WTC11 (cell line): ENCODE measurements at places on chromosomes 6 and 20.

- DNase-seq, result no peak
These were observed 17.8 kb upstream of the SLC16A10 start for GRCh38 chr6:111069382-111070104.

DNA sequence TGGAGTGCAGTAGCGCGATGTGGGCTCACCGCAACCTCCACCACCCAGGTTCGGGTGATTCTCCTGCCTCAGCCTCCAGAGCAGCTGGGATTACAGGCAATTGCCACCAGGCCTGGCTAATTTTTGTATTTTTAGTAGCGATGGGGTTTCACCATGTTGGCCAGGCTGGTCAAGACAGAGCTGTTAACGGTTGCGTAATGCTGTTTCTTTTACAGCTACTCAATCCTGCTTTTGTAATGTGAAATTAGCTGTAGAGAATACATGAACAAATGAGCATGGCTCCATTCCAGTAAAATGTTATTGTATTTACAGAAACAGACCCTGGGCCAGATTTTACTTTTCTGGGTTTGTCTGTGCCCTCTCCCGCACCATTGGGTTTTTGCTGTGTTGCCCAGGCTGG, 1.9 kb downstream of the PNLDC1 start:
- no peak for DNase-seq

- no peak for DNase-seq
These were observed 107.8 kb downstream of the RNGTT start for GRCh38 chr6:88855541-88856147.

DNA sequence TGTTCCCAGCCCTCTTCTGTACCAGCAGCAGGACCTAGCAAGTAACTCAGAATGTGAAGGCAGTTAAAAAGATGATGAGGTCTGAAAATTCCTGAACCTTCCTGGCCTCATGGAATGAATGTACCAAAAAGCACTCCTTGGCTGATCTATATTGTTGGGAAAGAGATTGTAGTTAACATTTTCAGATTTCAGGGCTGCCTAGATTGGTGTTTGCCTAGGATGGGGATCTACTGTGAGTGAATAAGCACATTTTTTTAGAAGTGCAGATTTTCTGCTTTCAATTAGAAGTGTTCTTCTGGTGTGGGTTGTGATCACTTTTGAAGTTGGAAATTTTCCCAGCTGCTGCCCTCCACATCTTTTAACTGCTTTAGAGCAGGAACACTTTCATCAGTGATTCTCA, 6.2 kb downstream of the MYLIP start:
- DNase-seq, result no peak

GRCh38 chr6:170178561-170179477, 112.1 kb downstream of the DLL1 start:
- DNase-seq, result no peak

DNA sequence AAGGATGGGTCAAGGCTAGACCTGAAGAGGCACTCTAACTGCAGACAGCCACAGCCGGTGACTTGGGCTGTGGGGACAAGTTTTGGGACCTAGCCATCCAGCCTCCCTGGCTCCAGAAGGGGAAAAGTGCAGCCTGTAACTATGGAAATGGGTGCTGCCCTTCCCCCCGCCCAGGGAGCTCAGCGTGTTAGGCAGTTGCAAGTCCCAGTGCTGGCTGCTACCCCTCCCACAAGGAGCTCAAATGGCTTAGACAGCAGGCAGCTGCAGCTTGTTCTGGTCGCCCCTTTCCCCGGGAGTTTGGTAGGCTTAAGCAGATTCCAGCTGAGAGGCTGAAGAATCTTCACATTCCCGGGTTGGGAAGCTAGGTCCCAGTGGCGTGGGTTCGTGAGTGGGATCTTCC, 162.6 kb downstream of the FAM83B start:
- peak; percentile 29 for DNase-seq

- no peak for DNase-seq
These were observed 731.9 kb upstream of the FLRT3 start for GRCh38 chr20:15069355-15069754.

GRCh38 chr6:149806127-149806526, 56.6 kb downstream of the PCMT1 start:
- DNase-seq, result no peak

- DNase-seq, result peak; percentile 44
These were observed 919.0 kb downstream of the KIF16B start for GRCh38 chr20:15654208-15654649.

GRCh38 chr20:53917145-53918019, 153.0 kb downstream of the BCAS1 start:
- no peak for DNase-seq

DNA sequence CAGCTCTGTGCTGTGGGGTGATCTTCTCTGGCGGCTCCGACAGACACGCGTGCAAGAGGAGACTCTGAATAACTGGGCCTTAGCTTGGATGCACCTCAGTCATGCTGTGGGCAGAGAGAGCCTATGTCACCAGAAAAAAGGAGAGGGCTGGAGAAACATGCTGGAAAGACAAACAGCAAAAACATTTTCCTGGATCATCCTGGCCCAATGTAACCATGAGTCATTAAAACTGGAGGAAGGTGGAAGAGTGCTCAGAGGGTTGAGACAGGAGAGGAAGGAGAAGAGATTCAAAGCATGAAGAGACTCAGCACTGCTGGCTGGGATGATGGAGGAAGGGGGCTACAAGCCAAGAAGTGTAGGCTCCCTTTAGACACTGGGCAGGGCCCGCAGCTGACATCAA, 292.0 kb downstream of the CDH26 start:
- no peak for DNase-seq

DNA sequence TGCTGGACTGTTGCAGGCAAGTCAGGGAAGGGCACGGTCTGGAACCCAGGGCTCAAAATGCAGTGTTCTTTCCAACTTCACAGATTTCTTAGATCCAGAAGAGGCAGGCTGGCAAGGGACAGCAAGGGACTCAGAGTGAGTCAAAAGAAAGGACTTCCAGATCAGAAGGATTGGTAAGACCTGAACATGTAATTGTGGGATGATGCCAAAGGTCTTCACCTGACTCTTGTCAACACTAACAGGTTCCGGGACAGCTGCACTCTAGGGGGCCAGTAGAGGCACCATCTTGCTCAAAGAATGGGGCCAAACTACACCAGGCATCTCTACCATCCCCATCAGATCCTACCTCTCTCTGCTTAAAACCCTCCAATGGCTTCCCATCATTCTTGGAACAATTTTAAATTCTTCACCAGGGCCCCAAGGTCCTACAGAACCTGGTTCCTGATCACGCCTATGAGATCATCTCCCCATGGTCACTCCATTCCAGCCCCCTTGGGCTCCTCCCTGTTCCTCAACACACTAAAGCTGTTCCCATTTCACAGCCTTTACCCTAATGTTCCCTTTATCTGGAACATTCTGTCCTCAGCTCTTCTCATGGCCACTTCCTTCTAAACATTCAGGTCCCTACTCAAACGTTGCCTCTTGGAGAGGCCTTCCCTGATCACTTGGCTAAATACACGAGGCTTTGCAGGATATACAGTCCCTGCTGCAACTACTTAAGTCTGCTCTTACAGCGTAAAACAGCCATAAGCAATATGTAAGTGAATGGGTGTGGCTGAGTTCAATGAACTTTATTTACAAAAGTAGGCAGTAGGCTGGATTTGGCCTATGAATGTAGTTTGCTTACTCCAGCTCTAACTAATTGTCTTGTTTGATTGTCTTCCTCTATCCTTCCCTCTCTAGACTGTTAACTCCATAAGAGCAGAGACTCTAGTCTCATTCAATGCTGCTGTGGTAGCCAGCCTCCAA, 29.6 kb upstream of the TTPAL start:
- DNase-seq, result no peak

DNA sequence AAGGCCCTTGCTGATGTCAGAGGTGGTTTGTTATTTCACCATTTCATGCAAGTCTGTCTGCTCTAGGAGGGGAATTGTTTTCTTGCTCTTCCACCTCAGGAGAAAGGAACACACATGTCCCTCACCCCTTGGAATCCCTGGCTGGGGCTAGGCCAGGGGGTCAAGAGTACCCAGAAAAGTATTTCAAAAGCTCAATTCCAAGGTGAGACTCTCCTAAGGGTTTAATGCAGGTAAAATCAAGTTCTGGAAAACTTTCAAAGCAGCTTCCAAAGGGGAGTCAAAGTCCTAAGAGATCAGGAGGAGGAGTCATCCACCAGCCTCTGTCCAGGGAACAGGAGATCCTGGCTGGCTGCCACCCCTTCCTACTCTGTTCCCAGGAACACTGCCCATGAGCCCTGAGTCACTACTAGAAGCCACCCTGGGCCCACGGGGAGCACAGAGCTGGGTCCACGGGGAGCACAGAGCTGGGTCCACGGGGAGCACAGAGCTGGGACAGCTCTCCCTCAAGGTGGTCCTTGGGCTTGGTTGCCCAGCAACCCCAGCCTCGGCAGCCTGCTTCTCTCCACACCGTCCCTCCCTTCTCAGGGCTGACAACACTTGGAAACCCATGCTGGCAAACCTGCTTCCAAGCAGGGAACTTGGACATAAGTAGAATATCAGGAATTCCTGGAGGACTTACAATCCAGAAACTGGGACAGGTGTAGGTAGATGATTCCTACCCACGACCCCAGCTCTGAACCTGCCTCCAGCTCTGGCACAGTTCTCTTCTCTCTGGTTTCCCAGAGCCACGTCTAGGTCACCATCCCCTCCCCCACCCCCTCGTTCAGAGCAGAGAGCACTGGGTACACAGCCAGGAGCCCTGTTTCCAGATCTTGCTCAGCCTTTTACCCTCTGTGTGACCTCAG, 35.3 kb upstream of the CDKN1A start:
- no peak for DNase-seq

- DNase-seq, result no peak
These were observed 19.0 kb downstream of the RRBP1 start for GRCh38 chr20:17663040-17663399.

GRCh38 chr6:142071981-142072380, 60.7 kb upstream of the GJE1 start:
- peak; percentile 46 for DNase-seq

DNA sequence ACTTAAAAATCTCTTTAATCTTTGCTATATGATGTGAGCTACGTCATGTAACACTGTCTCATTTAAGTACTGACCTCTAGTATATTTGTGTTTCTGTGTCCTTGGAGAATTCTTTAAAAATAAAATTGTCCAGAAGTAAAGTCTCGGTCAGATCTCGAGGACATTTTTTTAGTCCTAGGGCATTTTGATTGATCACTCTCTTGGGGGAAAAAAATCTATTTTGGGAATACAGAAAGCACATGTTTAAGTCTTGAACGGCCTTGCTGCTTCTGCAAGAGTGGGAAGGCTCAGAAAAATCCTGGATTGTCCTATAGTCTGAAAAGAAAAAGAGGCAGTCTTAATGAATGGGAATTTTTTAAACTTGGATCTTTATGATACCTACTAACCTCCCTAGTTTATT, 234.3 kb downstream of the UTRN start:
- no peak for DNase-seq

DNA sequence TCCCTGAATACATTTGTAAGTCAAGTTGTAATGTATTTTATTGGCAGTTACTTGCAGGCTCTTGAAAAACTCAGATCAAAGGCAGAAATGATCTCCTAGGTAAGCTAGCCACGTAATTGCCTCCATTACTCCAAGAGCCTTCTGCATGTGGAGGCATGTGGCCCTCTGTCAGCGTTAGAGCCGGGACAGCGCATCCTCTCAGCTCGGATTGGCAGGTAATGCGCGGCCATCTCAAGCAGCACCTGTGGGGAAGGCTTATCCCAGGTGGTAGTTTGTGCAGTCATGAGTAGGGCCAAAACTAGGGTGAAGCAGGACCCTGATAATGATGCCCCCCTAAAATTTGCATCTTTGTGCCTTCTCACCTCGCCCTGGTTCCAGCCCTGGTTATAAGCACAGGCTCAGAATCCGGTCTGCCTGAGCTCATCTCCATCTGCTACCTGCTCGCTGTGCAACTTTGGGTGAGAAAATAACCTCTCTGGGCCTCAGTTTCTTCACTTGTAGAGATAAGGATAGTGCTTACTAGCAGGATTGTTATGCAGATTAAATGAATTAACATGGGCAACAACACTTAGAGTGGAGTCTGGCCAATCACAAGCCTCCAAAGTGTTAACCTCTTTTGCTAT, 157.5 kb upstream of the PMEPA1 start:
- no peak for DNase-seq

DNA sequence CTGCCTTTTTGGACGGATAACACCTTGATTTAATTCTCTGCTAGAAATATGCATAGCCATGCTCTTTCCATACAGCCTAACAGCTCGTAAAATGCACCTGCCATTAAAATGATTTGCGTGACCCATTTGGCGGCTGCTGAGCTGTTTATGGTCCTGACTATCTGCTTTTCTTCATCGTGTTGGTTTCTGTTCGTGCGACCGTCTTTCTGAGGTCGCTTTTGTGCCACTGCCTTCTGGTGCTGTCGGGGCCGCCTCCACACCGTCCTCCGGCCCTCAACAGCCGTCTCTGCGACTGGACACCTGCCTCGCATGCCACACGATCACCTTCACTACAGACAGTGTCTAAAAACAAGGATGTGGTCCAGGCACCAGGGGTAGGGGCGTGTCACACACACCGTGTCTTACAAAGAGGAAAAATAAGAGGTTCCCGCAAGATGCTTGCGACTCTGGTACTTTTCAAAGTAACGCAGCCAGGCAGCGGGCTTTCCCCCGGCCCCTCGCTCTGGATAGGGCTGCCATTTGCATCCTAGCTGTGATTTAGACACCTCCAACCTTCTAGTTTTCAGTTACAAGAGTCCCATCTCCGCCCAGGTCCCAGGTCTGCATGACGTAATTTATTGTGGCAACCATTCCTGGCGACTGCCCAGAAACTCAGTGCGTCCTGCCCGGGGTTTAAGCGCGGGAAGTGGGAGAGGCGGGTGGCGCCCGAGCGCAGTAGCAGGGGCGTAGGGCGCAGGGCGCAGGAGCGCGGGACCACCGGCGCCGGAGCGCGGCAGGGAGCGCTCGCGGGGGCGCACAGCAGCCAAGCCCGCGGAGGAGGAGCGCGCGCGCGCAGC, at the start of gene STMND1:
TSS of gene STMND1 (plus strand) at position 629 of the 836 bp plus-strand sequence. CDS start 208 bp downstream, outside the sequence.
- DNase-seq, result peak; percentile 33

- no peak for DNase-seq
These were observed 158.3 kb downstream of the EYA4 start for GRCh38 chr6:133399426-133399825.

- no peak for DNase-seq
These were observed 45.4 kb upstream of the PLCG1 start for GRCh38 chr20:41091927-41092326.

- no peak for DNase-seq
These were observed 266.0 kb upstream of the ID4 start for GRCh38 chr6:19571176-19571575.
